GF-D8 (cell line): ENCODE measurements at places on chromosomes 11 and 22.

GRCh38 chr22:20509344-20510047 lies 2.1 kb downstream of the MED15 start:
- peak; percentile 62 for DNase-seq

GRCh38 chr22:49785046-49785521 lies 42.6 kb downstream of the BRD1 start:
- DNase-seq = no peak

DNA sequence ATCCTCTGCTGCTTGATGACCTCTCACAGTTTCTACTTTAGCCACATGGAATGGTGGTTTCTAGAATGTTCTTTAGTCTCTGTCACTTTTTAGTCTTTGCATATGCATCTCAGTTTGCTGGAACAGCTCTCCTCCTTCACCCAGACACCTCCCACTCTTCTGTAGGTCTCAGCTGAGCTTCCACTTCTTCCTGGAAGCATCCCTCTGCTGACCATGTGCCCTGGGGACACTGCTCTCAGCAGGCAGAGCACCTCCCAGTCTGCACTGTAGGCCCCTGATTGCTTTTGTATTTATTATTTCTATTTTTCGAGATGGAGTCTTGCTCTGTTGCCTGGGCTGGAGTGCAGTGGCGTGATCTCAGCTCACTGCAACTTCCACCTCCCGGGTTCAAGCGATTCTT lies 84.0 kb downstream of the GRIK4 start:
- no peak for DNase-seq

- DNase-seq = peak; percentile 24
Measured at GRCh38 chr22:46763051-46763705, 728 bp downstream of the TBC1D22A start.

GRCh38 chr11:103257360-103257759 lies 148.1 kb downstream of the DYNC2H1 start:
- no peak for DNase-seq

DNA sequence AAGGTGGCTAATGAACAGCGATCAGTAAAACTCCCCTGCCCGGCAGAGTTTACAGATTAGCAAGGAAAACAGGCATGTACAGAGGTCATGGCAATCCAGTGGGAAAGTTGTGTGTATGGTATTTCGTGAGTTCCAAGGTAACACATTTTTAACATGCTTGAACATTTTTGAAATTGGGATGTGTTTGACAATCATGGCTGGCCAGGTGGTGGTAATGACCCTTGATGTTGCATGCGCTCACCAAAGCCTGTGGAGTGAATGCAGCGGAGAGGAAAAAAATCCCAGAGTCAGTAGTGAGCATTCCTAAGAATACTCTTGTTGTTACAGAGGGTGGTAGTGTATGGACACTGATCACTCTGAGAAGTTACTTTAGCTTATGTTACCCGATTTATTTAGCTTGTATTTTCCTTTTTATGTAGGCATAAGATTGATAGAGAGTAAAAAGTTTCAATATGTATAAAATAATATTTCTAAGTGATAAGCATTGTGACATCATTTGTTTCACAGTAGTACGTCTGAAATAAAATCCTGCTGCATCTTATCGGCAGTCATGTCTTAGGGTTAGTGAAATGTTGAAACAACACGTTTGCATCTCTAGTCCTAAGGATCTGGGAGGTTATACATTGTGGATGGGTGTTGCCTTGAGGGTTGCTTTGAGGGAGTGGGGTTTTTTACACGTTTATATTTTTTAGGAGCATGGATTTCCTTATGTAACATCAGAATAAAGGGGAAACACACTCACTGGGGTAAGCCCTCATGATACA lies 8.7 kb downstream of the TEAD1 start:
- DNase-seq = no peak

DNA sequence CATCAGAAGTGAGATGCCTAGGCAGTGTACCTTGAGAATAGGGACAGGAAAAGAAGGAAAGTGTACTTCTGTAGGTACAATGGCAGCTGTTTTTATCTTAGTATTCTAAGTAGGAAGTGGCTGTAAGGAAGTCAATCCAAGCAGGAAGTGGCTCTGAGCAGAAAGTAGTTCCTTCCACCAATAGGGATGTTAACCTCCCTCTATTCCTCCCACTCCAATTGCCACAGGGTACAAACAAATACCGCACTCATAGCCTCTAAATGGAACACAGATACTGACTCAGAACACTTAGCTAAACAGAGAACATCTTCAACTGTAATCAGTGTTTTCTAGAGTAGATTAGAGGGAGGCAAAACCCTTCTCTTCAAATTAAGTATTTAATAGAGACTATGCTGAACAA lies 10.6 kb downstream of the LRRC55 start:
- no peak for DNase-seq

- DNase-seq = no peak
Measured at GRCh38 chr22:22928666-22929380, 41.2 kb downstream of the IGLL5 start.

- no peak for DNase-seq
Measured at GRCh38 chr11:117678658-117679406, 118.2 kb downstream of the DSCAML1 start.

DNA sequence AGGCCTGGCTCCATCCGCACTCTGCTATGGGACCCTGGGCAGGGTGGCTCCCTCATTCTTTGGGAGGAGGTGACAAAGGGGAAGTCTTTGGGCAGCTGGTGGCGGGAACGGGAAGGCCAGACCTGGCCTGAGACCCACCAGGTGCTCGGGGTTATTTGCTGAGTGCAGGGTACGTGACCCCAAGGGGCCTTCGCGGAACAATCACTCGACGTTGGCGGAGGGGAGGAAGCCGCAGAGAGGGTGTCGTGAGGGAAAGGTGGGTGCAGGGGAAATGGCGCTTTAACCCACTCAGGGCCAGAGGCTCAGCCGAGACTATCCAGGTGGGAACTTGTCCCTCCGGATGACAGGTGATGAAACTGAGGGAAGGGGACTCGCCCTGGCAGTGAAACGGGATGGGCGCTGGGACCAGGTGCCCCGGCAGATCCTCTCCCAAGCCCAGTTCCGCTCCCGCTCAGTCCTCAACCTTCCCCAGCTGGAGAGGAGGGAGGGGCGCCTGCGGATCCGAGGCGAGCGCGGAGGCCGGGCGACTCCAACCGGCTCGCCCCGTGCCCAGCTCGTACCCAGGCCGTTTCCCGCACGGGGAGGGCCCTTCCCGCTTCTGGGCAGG lies 911 bp downstream of the A4GALT start:
- DNase-seq = no peak

- no peak for DNase-seq
Measured at GRCh38 chr11:130394615-130395014, 33.8 kb downstream of the ADAMTS8 start.

DNA sequence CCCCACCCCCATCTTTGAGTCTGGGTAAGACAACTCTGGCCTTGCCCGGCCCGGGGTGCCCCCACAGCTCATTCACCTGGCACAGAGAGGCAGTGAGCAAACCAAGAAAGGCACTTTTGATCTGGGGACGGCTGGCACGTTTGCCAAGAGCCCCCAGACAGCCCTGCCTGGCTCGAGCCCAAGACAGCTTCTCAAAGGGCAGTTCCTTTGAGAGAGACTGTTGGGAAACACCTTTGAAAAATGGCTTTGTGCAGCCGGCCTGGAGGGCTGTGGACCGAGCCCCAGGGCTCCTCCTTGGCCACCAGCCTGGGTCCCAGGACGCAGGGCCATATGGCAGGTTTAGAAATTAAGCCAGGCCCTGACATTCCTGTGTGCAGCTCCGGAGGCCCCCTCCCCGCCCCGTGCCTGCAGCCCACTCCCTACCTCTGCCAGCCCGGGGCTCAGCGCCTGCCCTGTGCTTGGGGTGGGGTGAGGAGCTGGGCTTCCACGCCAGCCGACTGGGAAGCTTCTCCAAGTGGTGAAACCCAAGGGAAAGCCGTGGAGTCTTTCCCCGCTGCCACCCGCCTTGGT lies 50.2 kb upstream of the SMIM38 start:
- no peak for DNase-seq

GRCh38 chr22:39289533-39289932 lies 29.9 kb downstream of the RPL3 start:
- no peak for DNase-seq

DNA sequence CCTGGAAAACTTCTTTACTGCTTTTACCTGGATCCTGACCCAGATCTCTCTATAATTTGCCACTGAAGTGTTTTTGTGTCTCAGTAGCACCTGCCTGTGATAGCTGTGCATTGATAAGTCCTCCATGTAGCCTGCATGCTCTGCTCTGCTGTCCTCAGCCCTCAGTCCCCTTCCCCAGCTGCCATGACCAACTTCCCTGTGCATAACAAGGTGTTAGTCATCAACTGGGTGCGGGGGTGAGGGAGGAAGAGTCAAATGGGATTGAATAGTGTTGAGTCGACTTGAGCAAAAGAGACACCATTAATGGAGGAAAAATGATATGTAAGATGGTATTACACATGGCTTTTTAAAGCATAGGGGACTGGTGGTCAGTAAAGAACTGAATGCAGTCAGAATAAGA lies 92.2 kb upstream of the PLET1 start:
- DNase-seq = no peak

GRCh38 chr11:46237248-46238077 lies 40.0 kb upstream of the CREB3L1 start:
- no peak for DNase-seq
